Thoracic aorta (tissue), 2 donors: ENCODE measurements at places on chromosomes 5 and 9.
A peak's percentile ranks its signal among the peaks of the same experiment; 100 is the strongest.

DNA sequence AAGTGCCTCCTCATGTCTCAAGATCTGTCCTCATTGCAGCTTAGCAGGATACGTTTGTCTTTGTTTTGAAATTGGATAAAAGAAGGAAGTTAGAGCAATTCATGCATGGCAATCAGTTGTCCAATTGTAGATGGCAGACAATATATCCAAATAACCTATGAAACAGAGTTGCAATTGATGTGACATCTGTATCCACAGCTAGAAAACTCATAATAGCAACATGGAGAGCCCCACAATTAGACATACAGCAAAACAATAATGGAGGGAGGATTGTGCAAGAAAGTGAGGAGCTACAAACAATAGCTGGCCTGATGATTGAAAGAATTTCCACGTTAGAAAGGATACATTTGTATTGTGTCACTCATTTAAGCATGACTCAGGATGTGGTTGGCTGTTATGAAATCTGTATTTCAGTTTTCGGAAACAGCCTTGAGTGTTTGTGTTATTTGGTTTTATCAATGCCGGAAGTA is 132.0 kb downstream of the FAM174A start:
- DNase-seq = no peak

GRCh38 chr9:136328011-136328621 is 777 bp downstream of the GPSM1 start:
- DNase-seq = no peak

DNA sequence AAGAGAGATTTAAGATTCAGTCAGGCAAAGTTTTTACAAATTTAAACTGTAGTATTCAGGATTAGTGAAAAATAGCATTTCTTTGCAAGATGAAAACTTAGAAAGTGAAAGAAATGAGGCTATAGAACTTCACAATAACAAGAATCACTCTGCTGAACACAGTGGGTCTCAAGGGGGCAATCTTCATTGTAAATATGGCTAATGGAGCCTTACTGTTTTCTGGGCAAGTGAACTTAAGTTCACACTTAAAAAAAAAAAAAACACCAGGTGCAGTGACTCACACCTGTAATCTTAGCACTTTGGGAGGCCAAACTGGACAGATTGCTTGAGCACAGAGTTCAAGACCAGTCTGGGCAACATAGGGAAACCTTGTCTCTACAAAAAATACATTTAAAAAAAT is 175.9 kb upstream of the SNX2 start:
- DNase-seq = no peak

DNA sequence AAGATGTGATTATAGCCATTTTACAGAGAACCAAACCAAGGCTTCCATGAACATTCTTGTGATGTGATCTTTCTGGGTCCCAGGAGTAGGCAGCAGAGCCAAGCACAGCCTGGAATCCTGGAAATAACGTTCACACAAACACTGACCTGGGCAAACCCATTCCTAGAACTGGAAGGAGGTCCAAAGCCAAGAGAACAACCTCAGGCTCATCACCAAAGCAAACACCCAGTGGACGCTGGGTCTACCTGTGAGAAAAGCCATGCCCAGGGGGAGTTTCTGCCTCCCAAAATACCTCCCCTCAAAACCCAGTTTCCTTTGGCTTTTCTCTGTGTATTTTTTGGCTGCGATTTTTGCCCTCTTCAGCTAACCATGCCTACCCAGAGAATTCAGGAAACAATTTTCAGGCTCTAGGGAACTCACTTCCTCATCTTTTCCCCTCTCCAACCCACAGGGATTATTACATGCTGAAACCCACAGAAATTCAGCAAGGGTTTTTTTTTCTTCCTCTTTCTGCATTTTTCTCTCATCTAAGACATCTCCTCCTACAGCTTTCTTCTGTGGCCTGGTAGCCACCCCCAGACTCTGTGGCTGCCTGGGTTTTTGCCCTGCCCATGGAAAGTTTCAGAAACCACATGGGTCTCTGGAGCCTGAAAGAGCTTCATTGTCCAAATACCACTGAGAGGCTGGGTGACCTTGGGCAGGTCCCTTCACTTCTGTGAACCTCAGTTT is 75.0 kb downstream of the TNC start:
- DNase-seq = peak; percentile 14

- no peak for DNase-seq
These were observed 41.7 kb downstream of the RETREG1 start for GRCh38 chr5:16574789-16575721.
